ENCODE measurements at places on chromosomes 5 and 9.
A peak's percentile ranks its signal among the peaks of the same experiment; 100 is the strongest.

- no peak for DNase-seq
Observed at GRCh38 chr9:114141553-114142402, 13.6 kb upstream of the COL27A1 start.

DNA sequence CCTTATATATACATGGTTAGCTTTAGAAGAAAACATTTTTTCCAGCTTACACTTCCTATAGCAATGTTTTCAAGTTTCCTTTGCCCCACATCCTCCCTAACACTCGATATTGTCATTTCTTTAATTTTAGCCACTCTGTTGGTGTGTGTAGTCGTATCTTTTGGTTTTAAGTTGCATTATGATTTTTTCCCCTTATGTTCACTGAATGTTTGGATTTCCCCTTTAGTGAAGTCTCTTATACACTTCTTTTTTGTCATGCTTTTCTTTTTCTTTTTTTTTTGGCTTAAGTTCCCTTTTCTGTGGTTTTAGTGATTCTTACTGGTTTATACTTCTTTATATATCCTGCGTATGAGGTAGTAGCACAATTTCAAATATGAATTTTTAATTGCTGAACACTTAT, 58.8 kb downstream of the KDM4C start:
- DNase-seq, result no peak

GRCh38 chr5:45225571-45226031, 416.9 kb downstream of the MRPS30 start:
- no peak for DNase-seq

DNA sequence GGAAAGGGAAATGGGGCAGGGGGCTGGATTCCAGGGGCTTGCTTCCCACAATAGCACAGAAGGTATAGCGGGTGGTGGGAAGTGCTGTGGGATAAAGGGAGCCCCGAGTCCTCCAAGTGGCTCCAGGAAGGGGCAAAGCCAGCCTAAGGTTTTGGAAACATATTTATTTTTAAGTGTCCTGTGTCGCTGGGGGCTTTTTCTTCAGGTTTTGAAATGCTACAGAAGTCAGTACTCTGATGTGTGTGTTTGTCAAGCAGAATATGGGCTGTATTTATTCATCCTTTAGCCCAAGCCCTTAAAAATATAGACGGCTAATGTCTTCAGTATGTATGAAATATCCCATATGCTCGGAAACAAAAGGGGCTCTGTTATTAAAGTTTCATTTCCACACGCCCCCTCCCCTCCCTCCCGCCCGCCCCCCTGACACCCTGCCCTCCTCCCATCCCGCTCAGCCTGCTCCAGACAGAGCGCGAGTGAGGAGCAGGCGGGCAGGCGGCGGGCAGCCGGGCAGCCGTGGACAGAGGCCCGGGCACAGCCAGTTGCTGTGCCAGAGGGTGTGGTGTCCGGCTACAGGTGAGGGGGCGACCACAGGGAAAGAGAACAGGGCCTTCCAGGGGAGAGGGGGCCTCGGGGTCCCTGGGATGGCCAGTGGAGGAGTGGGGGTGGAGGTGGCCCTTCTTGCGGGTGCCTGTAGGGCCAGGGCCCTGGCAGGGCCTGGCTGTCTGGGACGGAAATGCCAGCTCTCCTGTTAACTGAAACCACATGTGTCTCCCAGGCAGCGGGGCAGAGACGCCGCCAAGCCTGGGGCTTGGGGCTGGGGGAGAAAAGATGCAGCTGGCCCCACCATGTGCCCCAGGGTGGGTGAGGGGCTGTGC, 39.6 kb upstream of the SYNPO start:
- DNase-seq, result no peak

DNA sequence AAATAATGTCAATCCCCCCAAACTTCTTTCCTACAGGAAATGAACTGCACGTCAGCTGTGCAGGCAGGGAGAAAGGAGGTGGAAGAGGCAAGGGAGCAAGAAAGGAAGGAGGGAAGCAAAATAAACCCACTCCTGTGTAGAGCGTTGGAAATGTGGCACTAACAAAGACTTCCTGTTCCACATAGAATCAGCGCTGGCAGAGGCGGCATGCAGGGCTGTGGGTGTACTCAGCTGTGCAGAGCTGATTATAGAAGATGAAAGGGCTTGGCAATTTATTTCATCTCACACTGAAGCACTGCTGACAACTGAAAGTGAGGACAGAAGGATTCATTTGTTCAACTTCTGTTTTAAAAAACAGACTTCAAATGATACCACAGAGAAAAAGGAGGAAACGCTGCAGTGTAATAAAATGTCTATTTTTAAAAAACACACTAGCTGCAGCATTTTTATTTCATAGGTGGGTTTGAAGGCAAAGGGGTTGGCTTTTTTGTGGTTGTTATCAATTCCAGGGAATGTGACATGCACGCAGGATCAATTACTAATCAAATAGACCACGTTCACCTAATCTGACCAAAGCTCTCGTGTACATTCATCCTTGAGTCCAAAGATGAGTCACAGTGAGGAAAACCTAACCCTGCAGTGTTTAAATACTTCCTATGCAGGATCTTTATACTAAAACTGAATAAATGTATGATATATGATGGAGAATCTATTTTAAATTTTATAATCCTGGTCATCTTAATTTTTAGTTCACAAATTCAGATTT, 583.5 kb downstream of the ZNF608 start:
- DNase-seq, result no peak

GRCh38 chr5:88058625-88059024, 210.0 kb downstream of the TMEM161B start:
- no peak for DNase-seq

GRCh38 chr5:138635265-138635664, 60.1 kb upstream of the HSPA9 start:
- DNase-seq, result no peak

DNA sequence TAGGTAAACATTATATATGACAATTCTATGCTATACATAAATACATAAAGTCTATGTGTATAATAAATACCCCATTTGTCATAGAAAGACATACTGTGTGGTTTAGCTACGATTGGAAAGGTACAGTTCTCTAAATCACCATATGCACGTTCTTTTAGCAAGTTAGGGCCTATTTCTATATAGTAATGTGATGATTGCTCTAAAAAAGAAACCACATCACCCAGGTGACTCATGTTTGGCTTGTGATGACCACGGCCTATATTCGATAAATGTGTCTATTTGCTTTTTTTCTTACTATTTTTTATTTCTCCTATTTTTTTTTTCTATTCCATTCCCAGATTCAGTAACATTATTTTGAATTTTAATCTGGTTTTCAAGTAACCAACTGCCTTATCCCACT, 34.7 kb downstream of the RETREG1 start:
- no peak for DNase-seq

- peak; percentile 19 for DNase-seq
Observed at GRCh38 chr5:93342563-93343061, 238.4 kb downstream of the NR2F1-AS1 start.

GRCh38 chr9:35518225-35518821, 28.4 kb downstream of the RUSC2 start:
- DNase-seq, result peak; percentile 1

GRCh38 chr5:141945511-141946051, 12.4 kb downstream of the PCDH12 start:
- no peak for DNase-seq

DNA sequence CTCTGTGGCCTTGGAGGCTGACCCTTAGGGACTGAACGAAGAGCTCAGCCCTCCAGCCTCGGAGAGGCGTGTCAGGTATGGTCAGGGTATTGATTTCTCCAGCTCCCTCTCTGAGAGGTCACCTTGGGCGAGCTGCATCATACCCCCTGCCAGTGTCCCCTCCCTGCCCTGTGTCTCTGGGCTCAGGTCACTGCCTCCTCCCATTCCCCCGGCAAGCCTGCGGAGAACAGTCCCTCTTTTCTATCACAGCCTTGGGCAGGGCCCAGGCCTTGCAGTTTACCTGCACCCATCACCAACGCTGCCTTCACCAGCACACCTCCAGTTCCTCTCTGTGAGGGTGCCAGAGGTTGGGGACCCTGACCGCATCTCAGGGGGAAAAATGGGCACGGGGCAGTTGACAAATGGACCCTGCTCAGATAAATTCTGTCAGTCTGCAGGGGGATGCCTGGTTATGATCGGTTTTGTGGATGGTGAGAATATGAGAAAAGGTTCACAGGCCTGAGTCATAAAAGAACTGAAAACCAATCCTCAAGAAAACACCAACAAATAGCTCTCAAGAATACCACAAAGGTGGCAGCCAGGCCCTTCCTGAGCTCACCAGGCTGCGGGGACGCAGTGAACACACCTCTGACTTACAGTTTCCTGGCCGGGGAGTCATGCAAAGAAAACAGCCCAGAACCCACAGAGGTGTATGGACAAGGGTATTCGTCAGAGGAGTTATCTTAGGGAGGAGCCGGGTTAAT, 24.7 kb upstream of the RXRA start:
- DNase-seq, result no peak

DNA sequence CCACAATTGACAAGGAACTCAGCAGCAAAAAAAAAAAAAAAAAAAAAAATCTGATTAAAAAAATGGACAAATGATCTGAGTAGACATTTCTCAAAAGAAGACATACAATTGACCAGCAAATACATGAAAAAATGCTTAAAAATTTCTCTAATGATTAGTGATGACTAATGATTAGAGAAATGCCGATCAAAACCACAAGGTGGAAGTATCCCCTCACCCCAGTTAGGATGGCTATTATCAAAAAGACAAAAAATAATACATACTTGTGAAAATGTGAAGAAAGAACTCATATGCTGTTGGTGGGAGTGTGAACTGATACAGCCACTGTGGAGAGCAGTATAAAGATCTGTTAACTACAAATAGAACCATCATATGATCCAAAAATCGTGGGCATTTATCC, 245.3 kb downstream of the OSTF1 start:
- DNase-seq, result no peak

GRCh38 chr9:78396087-78396486, 99.2 kb downstream of the PSAT1 start:
- no peak for DNase-seq

GRCh38 chr5:65013166-65013565, 244.4 kb downstream of the CWC27 start:
- no peak for DNase-seq

DNA sequence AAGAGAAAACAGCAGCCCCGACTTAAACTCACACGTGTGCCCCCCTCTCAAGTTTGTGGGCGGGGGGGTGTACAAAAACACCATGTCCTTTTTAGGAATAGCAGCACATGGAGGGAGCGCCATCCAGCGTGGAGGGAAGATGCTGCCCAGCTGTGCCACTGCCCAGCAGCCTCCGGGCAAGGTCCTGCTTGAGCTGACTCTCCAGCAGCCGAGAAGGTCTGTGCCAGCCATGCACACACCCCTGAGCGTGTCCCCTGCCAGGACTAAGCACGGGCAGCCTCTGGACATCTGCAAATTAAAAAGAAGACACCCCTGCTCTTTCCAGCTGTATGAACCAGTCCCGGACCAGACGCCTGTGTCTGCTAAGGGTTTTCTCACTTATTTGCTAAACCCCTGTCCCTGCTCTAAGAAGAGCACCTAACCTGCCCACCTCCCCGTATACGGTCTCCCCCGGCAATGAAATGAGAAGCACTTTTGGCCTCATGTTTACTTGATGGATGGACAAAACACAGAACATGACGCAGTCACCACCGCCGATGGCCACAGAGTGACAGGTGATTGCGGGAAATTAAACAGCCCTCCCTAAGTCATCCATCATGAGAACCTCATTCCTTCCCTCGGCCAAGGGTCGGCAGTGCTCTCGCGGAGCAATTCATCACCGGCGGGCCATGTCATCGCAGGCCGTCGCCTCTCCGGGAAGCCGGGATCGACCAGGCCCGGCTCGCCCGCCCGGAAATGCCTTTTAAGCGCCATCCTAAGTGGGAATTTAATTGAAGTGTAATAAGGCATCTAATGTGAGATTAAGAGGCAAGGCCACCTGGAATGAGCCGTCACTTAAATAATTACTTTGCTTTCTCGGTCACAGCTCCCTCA, 96.9 kb downstream of the OLFM1 start:
- DNase-seq, result no peak

DNA sequence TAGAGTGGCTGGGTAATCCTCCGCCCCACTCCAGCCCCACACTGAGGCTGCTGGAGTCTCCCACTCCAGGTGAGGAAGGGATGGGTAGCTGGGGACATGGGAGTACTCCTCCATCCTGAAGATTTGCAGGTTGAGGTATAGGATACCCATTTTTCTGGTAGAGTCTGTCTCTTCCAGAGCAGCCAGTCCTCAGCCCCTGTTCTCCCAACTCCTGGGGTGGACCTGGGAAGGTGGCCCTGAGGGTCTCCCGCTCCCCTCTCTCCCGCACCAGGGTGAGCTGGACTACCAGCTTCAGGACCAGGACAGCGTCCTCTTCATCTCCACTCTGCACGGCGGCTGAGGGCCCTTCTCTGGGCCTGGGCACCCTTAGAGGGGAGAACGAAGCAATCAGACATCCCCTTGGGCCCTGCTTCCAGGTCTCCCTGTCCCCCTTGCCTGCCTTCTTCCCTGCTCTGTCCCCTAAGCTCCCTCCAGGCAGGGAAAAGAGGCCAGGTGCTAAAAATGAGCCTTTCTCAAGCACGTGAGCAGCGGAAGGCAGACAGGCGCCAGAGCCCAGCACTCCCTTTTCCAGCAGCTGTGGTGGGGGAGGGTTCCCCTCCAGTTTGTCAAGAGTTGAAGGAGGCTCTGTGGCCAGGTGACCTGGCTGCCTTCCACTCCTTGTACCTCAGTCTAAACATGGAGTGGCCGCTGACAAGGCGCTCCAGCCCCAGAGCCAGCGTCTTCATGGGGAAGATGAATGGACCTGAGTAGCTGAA, 18.4 kb downstream of the URM1 start:
- no peak for DNase-seq

- no peak for DNase-seq
Observed at GRCh38 chr5:1685066-1685465, 114.6 kb downstream of the MRPL36 start.

DNA sequence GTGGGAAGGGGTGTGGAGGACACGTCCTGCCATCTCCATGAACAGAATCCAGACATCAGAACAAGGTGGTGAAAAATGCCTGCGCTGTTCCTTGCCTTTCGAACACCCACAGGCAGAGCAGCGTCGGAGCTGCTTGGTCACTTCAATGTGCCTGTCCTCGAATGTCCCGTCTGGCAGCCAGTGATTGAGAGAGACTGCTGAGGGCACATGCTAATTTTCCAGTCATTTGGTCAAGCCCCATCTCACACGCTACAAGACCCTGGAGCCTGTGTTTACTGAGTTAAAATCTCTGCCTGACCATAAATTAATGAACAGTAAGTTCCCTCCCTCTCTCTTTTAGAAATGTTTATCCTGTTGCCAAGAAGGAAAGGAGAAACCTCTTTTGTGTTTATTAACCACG, 149.3 kb downstream of the NTRK2 start:
- DNase-seq, result no peak

- no peak for DNase-seq
Observed at GRCh38 chr9:128213746-128214497, 10.7 kb downstream of the DNM1 start.

DNA sequence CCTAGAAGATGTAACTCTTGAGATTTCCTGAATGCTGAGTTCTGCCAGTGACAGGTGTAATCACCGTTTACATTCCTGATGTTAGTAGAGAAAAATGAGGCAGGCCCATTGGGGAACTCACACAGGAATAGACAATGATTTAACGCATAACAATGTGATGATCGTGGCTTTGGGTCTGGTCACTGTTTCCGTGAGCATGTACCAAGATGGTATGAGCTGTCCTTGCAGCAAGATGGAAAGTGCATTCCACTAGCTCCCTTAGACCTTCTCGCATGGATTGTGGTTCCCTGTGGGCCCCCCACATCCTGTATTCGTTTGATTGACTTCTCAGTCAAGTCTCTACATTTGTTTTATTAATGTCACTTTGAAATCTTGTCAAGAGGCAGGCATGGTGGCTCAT, 124.0 kb upstream of the DAP start:
- no peak for DNase-seq

All from NCI-H1694 treated with DMSO at 0.1 percent for 48 hours (cell line).